Osteoblast (primary cell): ENCODE measurements at places on chromosomes 1 and 21. TPM values are rescaled to one million over a fixed set of nuclear protein-coding genes. Genes with fewer than 3 reads are reported as not detected.

DNA sequence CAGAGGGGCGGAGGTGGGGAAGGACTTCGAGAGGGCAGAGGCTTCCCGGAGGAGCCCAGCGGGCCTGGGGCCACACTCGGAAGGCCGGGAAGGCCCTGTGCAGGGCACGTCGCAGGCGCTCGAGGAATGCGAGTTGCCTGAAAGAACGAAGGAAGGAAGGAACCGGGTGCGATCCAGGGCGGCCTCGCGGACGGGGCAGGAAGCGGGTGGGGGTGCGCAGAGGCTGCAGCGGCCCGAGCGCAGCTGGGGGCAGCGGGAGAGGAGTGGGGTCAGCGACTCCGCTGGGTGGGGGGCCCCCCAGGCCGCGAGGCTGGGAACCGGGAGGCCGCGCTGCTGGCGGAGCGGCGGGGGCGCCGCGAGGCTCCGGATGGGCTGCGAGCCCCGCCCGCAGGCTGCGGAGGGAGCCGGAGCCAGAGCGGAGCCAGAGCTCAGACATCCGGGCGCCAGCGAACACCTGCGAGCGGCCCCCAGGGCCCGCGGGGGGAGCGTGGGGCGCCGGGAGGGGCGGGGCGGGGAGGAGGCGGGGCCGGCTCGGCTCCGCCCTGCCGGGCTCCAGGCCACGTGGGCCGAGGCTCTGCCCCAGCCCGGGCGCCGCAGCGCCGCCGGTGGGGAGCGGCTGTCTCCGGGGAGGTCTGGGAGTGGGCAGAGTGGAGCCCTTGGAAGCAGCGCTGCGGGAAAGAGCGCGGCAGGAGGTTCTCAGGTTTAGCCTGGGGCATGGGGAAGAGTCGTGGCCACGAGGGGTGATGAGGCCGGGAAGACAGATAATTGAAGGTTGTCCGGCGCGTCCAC is 4.6 kb downstream of the ID3 start:
- H3K4me1 ChIP-seq, result peaks cover 32% of the 10 kb centered on the region
- H3K27me3 ChIP-seq, result no peaks in the 10 kb centered on the region
- peak; percentile 99 for DNase-seq
- peaks cover 10% of the 10 kb centered on the region for H3K36me3 ChIP-seq
- peak overlapping the region; percentile 97 for H3K27ac ChIP-seq

- no peaks in the 10 kb centered on the region for H3K27me3 ChIP-seq
- H3K27ac ChIP-seq, result peak overlapping the region; percentile 68
- H3K4me3 ChIP-seq, result peak overlapping the region; percentile 5
- H3K4me1 ChIP-seq, result peaks cover 15% of the 10 kb centered on the region
Measured at GRCh38 chr1:203408486-203409481, 57.9 kb upstream of the FMOD start.

GRCh38 chr1:105072850-105073249 is 1323.2 kb downstream of the AMY1C start:
- H3K27me3 ChIP-seq, result no peaks in the 10 kb centered on the region
- H3K36me3 ChIP-seq, result no peaks in the 10 kb centered on the region
- no peaks in the 10 kb centered on the region for H3K4me1 ChIP-seq

- no peaks in the 10 kb centered on the region for H3K27me3 ChIP-seq
- DNase-seq, result peak; percentile 26
- peaks cover 24% of the 10 kb centered on the region for H3K4me1 ChIP-seq
- H3K27ac ChIP-seq, result peak overlapping the region; percentile 79
- H3K36me3 ChIP-seq, result no peaks in the 10 kb centered on the region
Measured at GRCh38 chr1:12539320-12539704, 78.7 kb downstream of the DHRS3 start.

GRCh38 chr21:15976807-15977206 is 247.0 kb downstream of the USP25 start:
- no peaks in the 10 kb centered on the region for H3K27me3 ChIP-seq
- H3K4me1 ChIP-seq, result peaks cover 12% of the 10 kb centered on the region
- H3K4me3 ChIP-seq, result no peak overlapping the region
- H3K36me3 ChIP-seq, result no peaks in the 10 kb centered on the region

GRCh38 chr21:35035116-35035515 is 14.0 kb downstream of the RUNX1 start:
- H3K4me1 ChIP-seq, result no peaks in the 10 kb centered on the region
- no peak overlapping the region for H3K27ac ChIP-seq
- no peaks in the 10 kb centered on the region for H3K27me3 ChIP-seq

DNA sequence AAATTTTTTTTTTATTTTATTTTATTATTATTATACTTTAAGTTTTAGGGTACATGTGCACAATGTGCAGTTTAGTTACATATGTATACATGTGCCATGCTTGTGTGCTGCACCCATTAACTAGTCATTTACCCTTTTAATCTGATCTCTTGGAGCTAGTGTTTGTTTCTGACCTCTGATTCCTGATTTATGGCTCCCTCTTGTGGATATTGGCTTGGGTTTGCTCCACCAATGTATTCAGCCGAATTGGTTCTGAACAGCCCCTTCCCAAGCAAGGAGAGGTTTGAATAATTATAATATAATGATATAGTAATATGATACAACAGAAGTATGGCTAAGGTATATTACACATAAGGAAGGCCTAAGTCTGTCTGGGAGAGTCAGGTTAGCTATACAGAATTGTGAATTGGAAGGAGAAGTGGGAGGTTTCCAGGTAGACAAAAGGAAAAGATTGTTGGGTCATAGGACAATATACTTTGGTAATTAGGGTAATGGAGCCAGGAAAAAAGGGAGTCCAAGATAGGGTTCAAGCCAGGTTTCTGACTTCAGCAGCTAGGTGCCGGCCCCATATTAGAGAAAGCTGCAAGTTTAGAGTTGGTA is 53.1 kb upstream of the HMCN1 start:
- H3K4me1 ChIP-seq, result no peaks in the 10 kb centered on the region
- H3K27me3 ChIP-seq, result no peaks in the 10 kb centered on the region
- no peaks in the 10 kb centered on the region for H3K36me3 ChIP-seq
- H3K4me3 ChIP-seq, result no peak overlapping the region

- no peaks in the 10 kb centered on the region for H3K36me3 ChIP-seq
- peaks cover 4% of the 10 kb centered on the region for H3K27me3 ChIP-seq
- DNase-seq, result peak; percentile 83
- no peak overlapping the region for H3K27ac ChIP-seq
Measured at GRCh38 chr1:156083800-156084790, 1.8 kb upstream of the MEX3A start.

- H3K27ac ChIP-seq, result no peak overlapping the region
- H3K4me1 ChIP-seq, result no peaks in the 10 kb centered on the region
- DNase-seq, result no peak
- H3K36me3 ChIP-seq, result no peaks in the 10 kb centered on the region
- H3K4me3 ChIP-seq, result no peak overlapping the region
Measured at GRCh38 chr21:24276204-24276603, 1331.1 kb downstream of the MRPL39 start.

DNA sequence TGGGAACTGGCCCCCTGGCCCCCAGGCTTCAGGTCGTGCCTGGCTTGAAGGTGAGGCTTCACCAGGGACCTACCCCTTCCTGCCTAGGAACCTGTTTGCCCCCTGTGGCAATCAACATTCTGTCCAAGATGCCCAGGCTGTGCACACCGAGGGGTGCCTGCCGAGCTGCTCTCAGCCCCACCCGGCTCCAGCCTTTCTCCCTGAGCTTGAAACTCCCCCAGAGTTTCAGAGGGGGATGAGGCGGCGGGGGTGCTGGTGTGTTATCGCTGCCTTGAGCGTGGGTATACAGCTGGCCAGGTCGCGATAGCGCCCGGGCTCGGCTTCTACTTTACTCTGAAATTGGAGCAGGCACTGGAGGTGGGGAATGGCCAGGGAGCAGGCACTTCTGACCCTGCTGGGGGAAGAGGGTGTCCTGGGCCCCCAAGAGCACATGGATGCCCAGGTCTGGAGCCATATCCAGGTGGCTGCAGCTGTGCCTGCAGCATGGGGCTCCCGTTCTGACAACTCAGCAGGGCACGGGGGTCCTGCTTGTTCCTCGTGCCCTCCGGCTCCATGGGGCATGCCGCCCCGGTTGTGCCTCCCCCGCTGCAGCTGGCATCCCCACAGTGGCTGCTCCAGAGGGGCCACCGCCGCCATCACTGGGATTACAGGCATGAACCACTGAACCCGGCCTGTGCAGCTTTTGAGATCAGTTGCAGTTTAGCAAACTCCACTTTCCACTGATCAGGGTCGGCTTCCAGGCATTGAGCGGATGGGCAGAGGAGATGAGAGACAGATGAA is 29.8 kb downstream of the RYR2 start:
- no peaks in the 10 kb centered on the region for H3K36me3 ChIP-seq
- no peaks in the 10 kb centered on the region for H3K27me3 ChIP-seq
- no peak overlapping the region for H3K27ac ChIP-seq
- H3K4me3 ChIP-seq, result no peak overlapping the region

- DNase-seq, result no peak
- H3K27me3 ChIP-seq, result no peaks in the 10 kb centered on the region
- no peak overlapping the region for H3K4me3 ChIP-seq
- H3K27ac ChIP-seq, result no peak overlapping the region
Measured at GRCh38 chr1:207748737-207749528, 2.9 kb upstream of the CD46 start.

- H3K4me3 ChIP-seq, result no peak overlapping the region
- no peaks in the 10 kb centered on the region for H3K27me3 ChIP-seq
- peak; percentile 81 for DNase-seq
Measured at GRCh38 chr1:167617153-167618147, 12.6 kb upstream of the RCSD1 start.

- peak; percentile 87 for DNase-seq
- H3K27me3 ChIP-seq, result no peaks in the 10 kb centered on the region
- H3K4me1 ChIP-seq, result peaks cover 46% of the 10 kb centered on the region
Measured at GRCh38 chr1:1777583-1777899, 729 bp downstream of the NADK start.

- H3K4me3 ChIP-seq, result no peak overlapping the region
- no peaks in the 10 kb centered on the region for H3K27me3 ChIP-seq
- peaks cover 8% of the 10 kb centered on the region for H3K4me1 ChIP-seq
- peak overlapping the region; percentile 62 for H3K27ac ChIP-seq
- peak; percentile 23 for DNase-seq
Measured at GRCh38 chr1:221381910-221382623, 359.8 kb downstream of the DUSP10 start.

GRCh38 chr1:92691925-92692324 is 93.0 kb downstream of the EVI5 start:
- no peaks in the 10 kb centered on the region for H3K4me1 ChIP-seq
- no peaks in the 10 kb centered on the region for H3K27me3 ChIP-seq
- no peak overlapping the region for H3K4me3 ChIP-seq
- DNase-seq, result no peak
- H3K36me3 ChIP-seq, result peaks cover 40% of the 10 kb centered on the region

DNA sequence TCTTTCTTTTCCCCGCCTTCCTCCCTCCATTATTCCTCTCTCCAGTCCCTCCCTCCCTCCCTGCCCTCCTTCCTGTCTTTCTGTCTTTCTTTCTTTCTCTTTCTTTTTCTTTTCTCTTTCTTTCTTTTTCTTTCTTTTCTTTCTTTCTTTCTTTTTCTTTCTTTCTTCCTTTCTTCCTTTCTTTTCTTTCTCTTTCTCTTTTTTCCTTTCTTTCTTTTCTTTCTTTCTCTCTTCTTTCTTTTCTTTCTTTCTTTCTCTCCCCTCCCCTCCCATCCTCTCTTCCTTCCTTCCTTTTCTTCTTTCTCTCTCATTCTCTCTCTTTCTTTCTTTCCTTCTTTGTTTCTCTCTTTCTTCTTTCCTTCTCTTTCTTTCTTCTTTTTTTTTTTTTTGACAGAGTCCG is 402.2 kb upstream of the PLXNA2 start:
- H3K27ac ChIP-seq, result no peak overlapping the region
- no peaks in the 10 kb centered on the region for H3K27me3 ChIP-seq
- no peaks in the 10 kb centered on the region for H3K4me1 ChIP-seq
- no peak for DNase-seq
- H3K36me3 ChIP-seq, result no peaks in the 10 kb centered on the region

DNA sequence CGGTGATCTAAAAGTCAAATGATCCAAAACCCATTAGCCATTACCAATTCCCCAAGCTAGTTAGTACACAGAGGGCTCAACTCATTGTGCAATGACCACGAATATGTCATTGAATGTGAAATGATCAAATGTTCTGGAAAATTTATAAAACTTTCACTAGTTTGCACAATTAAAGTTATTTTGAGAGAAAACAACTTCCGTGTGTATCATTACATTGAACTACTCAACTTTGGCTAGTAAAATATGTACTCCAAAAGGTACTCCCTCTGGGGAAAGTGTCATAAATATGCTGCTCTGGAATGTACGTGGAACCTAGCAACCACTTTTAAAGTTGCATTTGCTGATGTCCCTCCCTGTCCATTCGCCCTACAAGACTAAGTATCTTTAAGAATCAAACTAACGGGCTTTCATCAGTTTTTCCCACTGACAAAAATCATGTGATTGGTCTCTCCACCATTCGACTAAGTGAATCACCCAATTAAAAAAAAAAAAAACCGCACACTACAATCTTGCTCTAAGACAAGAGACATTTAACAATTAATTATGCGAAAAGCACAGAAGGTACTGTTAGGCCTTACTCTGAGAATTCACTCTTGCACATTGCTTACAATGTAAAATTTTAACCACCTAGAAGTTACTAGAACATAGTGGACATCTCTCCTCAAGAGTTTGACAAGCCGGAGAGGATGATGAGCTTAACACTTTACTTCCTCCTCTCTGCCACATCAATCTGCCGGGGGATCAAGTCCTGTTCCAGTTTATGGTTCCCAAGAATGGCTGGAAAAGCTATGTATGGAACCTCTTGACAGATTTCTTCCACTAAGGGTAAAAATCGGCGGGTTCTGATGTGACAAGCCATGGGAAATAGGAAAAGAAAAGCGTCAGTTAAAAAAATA is 1.2 kb downstream of the ACBD3 start:
- peaks cover 14% of the 10 kb centered on the region for H3K36me3 ChIP-seq
- H3K4me3 ChIP-seq, result peak overlapping the region; percentile 96
- no peaks in the 10 kb centered on the region for H3K27me3 ChIP-seq
- H3K4me1 ChIP-seq, result peaks cover 23% of the 10 kb centered on the region
- peak; percentile 92 for DNase-seq

DNA sequence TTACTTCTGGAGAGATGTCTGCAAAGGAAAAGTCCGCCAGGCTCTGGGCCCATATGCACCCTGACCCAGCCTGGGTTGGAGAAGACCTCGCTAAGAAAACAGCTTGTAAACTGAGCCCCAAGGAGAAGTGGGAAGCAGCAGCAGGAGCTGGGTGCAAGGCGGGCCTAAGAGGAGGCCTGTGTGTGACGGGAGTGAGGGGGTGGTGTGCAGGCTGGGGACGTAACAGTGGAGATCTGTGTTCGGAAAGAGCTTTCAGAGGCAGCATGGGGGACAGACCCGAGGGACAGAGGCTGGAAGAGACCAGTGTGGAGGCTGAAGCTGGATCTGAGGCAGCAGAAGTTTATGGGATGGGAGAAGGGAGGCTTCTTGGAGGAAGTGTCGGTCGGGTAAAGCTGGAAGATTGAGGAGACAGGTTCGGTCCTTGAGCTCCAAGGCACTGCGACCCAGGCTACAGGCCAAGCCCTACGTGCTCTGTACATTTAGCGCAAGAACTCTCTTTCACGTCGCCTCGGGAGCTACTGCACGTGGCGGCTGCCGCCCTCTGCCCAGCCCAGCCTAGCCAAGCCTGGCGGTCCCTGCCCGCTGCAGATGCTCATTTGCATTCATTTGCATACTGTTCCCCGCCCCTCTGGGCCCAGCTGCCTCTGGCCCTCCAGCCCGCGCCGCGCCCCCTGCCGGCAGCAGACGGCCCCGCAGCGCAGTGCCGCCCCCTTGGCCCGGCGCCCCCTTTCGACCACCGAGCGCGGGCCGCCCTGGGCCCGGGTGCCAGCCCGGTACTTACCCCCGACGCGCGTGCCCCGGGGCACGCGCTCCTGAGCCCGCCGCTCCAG is 6.3 kb downstream of the HPCA start:
- H3K4me1 ChIP-seq, result no peaks in the 10 kb centered on the region
- H3K36me3 ChIP-seq, result no peaks in the 10 kb centered on the region
- peak overlapping the region; percentile 68 for H3K4me3 ChIP-seq

GRCh38 chr1:21666576-21667320 is 2.4 kb downstream of the RAP1GAP start:
- no peak overlapping the region for H3K27ac ChIP-seq
- peaks cover 55% of the 10 kb centered on the region for H3K27me3 ChIP-seq
- peak; percentile 66 for DNase-seq
- no peak overlapping the region for H3K4me3 ChIP-seq
- peaks cover 14% of the 10 kb centered on the region for H3K4me1 ChIP-seq
- H3K36me3 ChIP-seq, result no peaks in the 10 kb centered on the region

Gene GRHL3
- not detected in 2 replicates for total RNA-seq

Gene HAO2
- not detected in 2 replicates for total RNA-seq

Gene CLCA1
- total RNA-seq, result not detected in 2 replicates

Gene NAV1
- 47.0 and 47.1 TPM in 2 replicates for total RNA-seq
